Stomach (tissue), 19 donors: ENCODE measurements at places on chromosomes 2 and 18.

DNA sequence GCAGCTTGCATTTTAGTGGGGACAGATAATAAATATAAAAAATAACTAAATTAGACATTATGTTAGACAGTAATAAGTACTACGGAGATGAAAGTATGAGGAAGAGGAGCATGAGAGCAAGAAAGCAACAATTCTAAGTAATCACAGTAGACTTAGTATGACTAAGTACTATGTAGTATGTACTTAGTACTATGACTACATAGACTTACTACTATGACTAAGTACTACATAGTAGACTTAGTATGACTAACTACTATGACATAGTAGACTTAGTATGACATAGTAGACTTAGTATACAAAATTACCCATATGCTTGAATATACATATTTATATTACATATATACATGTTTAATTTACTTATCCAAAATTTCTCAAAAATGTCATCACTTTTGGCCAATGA, 29.3 kb downstream of the CDH20 start:
- DNase-seq, result no peak

- no peak for DNase-seq
These were observed 42.8 kb downstream of the SOX11 start for GRCh38 chr2:5734859-5735520.

GRCh38 chr18:57202881-57203280, 56.0 kb downstream of the BOD1L2 start:
- DNase-seq, result no peak

DNA sequence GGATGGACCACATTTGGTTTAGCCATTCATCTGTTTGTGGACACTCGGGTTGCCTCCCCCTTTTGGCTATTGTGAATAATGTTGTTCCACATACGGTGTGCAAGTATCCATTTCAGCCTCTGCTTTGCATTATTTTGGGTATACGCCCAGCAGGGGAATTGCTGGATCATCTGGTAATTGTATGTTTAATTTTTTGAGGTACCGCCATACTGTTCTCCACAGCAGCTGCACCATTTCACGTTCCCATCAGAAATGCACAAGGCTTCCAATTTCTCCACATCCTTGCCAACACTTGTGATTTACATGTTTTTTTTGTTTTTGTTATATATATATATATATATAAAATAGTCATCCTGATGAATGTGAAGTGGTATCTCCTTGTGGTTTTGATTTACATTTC, 54.6 kb upstream of the TWIST2 start:
- DNase-seq, result no peak

GRCh38 chr2:98822301-98823164, 91.6 kb upstream of the MGAT4A start:
- peak; percentile 40 for DNase-seq

- no peak for DNase-seq
These were observed 8.8 kb downstream of the SLC39A6 start for GRCh38 chr18:36120297-36120696.

DNA sequence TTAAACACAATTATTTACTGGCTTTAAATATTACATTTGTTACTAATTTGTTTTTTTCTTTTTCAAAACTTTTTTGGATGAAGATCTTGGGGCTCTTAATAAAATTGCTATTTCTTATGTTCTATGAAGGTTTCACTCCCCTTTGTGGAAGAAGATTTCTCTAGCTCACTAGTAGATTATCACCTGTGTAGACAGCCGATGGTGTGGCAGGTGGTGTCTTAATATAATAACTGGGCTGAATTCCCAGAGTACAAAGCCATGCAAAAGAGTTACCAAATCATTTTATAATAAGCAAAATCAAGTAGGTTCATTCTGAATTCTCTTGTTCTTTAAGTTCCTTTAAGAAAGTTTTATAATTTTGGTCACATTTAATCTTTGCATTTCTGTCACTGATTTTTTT, 233.7 kb downstream of the CCDC102B start:
- no peak for DNase-seq

GRCh38 chr2:99629320-99629719, 139.5 kb upstream of the REV1 start:
- no peak for DNase-seq

GRCh38 chr2:8953525-8953924, 50.0 kb downstream of the MBOAT2 start:
- no peak for DNase-seq

GRCh38 chr18:8938817-8939216, 163.7 kb upstream of the NDUFV2 start:
- DNase-seq, result peak; percentile 34

DNA sequence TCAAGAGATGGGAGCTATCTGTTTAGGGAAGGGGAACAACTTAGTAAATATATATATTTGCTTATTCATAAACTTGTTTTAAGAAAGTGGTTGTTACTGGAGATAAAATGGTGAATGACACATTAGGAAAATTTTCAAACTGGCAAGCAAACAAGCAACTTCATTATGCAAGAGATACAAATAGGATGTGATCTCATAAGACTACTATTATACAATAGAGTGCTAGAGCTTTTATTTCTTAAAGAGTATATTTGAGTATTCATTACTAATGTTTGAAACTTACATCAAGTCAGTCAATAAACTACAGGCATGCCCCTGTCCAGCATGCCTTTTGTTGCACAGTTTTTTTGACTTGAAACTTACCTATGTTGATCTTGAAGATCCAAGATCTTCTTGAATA, 355.2 kb upstream of the KCNJ3 start:
- no peak for DNase-seq

DNA sequence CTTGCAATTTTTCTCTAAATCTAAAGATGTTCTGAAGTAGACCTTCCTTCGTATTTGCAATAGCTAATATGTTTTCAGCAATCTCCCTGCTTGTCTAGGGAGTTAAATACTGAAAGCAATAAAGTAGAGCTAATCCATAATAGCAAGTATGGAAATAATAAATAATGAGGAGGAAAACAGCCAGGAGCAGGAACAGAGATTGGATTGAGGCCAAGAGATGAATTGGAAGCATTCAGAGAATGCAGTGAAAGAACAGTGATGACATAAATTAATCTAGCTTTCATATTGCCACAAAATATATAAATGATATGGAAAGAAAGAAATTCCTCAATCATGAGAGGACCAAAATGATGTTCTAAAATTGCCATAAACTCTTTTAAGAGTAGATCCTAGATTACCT, 679.7 kb downstream of the METTL4 start:
- no peak for DNase-seq
